SJSA1 (cell line): ENCODE measurements at places on chromosomes 13 and 19. TPM values are rescaled to one million over a fixed set of nuclear protein-coding genes. Genes with fewer than 3 reads are reported as not detected.

DNA sequence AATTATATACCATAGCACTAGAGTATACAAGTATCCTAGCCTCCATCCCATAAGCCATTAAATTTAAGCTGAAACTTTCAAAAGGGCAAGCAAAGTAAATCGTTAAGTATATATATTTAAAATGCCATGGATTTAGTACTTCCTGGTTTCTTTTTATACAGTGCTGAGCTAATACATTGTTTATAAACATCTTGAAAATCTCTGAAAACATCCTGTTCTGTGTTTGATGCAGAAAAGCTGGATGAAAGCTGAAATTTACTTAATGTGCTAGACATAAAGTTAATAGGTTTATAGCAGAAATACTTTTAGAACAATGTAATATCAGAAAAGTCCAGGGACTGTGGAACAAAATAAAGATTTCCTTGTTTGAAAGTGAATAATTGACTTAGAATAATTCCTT is 875.4 kb downstream of the SLITRK6 start:
- no peak for DNase-seq

DNA sequence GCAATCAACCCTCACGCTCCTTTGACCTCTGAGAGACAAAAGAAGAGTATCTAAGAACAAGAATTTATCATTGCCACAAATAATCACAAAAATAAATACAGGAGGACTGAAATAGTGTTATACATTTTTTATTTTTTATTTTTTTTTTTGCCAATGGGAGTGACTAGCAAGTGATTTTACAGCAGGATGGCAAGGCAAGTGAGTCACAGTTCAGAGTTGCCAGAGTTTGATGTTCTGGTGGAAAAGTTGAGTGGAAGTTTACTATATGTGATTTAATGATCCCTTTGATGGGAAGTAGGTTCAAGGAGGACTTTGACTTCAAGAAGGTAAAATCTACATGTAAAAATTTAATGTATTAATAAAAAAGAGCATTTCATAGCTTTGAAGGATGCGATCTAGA is 2691.4 kb downstream of the PCDH9 start:
- DNase-seq = no peak

Gene FCGBP
- total RNA-seq = under 0.01 and 0.03 TPM in 2 replicates

GRCh38 chr13:24672141-24673132 is 7.8 kb upstream of the ATP12A start:
- no peak for DNase-seq

- no peak for DNase-seq
Observed at GRCh38 chr19:7227735-7228134, 66.5 kb downstream of the INSR start.

- no peak for DNase-seq
Observed at GRCh38 chr13:95697052-95697680, 20.2 kb downstream of the DNAJC3 start.

Gene ELAVL3
- total RNA-seq = 1.3 TPM in 1 of 2 replicates, not detected in the other
